ENCODE measurements at places on chromosomes 5 and 9.

DNA sequence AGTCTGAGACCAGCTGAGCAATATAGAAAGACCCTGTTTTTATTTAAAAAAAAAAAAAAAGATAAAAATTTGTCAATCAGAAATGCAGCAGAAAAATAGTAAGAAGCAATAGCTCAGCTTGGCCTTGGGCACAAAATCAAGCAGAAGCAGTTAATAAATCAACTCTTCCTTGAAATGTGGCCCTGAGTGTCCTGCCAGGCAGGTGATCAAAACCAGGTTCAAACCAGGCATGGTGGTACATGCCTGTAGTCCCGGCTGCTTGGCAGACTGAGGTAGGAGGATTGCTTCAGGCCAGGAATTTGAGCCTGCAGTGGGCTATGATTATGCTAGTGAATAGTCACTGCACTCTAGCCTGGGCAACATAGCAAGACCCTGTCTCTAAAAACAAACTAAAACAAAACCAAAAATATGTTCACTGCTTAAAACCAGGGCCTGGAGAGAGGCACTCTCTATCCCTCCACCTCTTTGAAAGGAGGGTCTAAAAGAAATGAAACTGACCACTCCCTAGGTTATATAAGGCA, 27.9 kb upstream of the KLF9 start:
- DNase-seq = no peak

GRCh38 chr5:154311362-154311761, 120.8 kb downstream of the GALNT10 start:
- DNase-seq = no peak

- peak; percentile 91 for DNase-seq
Observed at GRCh38 chr5:159106569-159107282, 7.0 kb upstream of the EBF1 start.

DNA sequence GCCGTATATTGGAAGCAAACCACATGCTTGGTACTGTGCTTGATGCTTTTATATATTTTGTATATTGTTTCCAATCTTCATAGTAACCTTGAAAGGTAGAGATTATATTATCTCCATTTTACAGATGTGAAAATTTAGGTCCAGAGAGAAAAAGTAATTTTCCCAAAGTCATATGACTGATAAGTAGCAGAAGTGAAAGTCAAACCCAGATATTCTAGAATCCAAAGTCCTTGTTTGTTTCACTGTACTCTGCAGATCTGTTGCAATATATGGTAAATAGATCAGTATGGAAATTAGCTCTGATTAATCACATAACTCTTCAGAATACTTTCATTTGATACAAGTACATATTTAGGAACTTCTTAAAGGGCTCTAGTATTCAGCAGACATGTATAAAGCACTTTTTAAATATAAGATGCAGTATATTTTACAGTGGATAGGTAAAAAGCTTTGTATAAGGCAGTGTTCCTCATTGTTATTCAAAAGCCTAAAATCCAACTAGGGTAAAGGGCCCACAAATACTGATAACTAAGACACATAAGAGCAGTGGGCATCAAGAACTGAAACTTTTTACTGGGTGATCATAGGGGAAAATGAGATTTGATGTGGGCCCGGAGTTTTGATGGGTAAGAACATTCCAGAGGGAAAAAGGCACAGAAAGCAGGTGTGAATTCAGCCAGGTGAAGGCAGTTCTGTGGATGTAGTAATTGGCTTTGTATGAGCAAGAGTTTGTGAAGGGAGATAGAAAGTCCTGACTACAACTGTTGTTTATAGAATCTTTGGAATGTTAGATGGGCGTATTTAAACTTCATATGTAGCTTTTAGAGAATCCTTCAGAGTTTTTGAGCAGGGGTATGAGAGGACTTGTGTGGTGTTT, 25.0 kb downstream of the NDFIP1 start:
- no peak for DNase-seq

- DNase-seq = peak; percentile 75
Observed at GRCh38 chr5:60350794-60351193, 349.2 kb downstream of the DEPDC1B start.

DNA sequence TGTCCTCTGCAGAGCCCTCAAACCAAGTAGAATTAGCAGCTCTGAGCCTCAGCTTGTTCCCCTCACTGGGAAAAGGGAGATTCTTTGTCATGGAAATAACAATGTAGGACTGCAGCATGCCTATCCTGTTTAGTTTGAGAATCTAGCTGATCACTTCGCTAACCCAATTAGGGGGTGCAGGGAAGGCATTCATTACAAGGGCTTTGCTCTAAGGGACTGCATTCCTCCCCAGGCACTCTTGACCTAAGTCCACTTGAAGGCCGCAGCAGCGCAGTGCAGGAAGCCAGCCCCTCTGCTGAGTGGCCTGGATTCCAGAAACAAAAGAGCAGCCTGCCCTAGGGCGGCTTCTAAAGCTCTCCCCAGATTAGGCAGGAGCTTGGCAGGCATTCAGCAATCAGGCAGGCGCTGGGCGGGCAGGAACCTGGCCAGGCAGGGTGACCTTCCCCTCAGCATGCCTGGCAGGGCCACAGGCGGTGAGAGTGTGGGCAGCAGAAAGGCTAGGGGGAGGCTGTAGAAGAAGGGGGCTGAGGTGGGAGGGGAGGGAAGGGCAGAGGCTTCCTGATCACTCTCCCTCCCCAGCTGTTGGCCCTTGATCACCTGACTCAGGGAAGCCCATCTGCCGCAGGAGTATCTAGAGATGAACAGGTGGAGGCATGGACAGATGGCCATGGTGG, 24.8 kb downstream of the CCNJL start:
- peak; percentile 78 for DNase-seq

DNA sequence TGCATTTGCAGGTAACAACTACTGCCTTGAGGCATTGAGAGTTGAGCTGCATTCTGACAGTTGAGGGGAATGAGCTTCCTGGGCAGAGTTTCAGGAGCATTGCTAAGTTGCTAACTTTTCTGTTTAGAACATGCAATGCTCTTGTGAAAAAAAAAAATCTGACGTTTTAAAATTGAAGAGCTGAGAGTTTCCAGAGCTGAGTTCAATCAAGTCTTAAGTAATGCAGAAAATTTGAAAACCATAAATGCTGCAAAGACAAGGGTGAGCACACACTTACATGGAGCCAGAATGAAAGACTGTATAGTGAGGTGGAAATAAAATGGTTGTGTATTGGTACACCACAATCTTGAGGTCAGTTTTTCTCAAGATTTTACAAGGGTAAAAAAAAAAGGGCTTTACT, 166.0 kb downstream of the GABRB2 start:
- DNase-seq = no peak

DNA sequence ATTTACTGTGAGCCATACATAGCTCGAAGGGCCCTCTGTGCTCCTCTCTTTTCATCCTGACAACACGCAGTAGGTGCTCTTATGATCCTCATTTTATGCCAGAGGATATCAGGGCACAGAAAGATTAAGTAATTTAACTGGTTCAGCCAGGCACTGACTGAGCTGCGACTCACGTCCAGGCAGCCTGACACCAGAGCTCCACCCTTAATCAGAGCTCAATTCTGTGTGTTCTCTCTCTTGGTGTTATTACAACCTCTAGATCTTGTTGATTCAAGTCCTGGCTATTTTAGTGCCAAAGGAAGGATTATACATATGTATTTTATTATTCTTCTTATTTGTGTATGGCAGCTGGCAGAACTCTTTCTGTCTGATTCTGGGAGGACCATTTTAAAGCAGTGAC, 59.7 kb downstream of the OSMR start:
- DNase-seq = no peak

DNA sequence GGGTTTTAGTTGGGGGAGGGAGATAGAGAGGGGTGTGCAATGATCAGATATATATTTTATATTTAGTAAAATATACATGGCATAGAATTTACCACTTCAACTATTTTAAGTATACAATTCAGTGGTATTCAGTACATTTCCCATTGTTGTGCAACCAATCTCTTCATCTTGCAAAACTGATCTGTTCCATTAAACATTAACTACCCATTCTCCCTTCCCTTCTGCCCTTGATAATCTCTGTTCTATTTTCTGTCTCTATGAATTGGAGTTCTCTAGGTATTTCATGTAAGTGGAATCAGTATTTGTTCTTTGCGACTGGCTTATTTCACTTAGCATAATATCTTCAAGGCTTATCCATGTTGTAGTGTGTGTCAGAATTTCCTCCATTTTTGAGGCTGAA, 38.6 kb downstream of the TGFBI start:
- DNase-seq = no peak

- no peak for DNase-seq
Observed at GRCh38 chr5:7589800-7590199, 193.9 kb downstream of the ADCY2 start.

DNA sequence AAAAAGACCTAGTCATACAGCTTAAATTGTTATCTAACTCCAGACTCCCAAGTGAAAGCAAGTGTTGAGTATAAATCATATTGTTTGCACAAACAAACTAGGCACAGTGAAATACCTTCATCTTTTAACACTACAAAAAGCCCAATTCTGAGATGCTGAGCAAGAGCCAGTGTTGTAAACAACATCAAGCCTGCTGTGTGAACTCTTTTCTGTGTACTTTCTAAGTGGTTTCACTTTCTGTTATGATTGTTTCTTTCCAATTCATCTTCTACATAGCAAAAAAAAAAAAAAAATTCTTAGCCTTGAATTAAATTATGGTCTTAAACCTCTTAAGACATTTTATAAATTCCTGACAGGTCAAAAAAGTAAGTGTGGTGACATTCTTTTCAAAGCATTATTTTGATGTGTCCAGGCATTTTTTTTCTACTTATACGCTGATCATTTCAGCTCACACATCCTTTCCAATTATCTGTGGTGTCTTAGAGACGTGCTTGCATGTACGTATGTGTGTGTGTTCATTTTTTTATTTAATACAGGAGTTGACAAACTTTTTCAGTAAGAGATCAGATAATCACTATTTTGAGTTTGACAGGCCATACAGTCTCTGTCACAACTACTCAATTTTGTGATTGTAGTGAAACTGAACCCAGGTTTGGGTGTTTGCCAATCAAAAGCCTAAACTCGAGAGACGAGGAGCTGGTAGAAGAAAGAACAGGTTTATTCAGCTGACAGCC, 556.1 kb downstream of the CDH9 start:
- DNase-seq = no peak

GRCh38 chr5:148401604-148402003, 17.8 kb downstream of the FBXO38 start:
- DNase-seq = no peak

DNA sequence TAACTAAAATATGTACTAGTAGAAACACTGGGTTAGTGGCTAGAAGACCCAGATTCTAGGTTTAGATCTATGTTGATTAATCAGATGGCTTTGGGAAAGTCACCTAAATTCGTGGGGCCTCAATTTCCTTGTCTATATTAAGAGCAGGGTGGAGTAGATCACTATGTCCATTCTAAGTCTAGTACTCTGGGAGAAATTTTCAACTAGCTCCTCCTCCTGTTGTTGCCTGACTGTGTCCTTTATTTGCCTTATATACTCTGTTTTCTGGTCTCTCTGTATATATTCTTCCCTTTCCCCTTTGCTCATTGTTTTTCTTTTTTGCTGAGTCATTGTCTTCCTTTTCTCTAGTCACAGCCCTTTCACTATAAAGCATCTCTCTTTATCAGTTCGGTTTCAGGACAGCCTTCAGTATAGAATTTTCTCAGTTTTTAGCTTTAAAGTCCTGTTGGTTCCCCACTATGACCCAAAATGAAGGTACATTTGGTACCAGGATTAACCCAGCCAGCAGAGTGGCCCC, 44.5 kb upstream of the CDH6 start:
- DNase-seq = no peak

GRCh38 chr5:166991601-166992000, 1299.8 kb upstream of the WWC1 start:
- DNase-seq = no peak

- DNase-seq = no peak
Observed at GRCh38 chr5:116579144-116579543, 4.5 kb upstream of the SEMA6A start.

DNA sequence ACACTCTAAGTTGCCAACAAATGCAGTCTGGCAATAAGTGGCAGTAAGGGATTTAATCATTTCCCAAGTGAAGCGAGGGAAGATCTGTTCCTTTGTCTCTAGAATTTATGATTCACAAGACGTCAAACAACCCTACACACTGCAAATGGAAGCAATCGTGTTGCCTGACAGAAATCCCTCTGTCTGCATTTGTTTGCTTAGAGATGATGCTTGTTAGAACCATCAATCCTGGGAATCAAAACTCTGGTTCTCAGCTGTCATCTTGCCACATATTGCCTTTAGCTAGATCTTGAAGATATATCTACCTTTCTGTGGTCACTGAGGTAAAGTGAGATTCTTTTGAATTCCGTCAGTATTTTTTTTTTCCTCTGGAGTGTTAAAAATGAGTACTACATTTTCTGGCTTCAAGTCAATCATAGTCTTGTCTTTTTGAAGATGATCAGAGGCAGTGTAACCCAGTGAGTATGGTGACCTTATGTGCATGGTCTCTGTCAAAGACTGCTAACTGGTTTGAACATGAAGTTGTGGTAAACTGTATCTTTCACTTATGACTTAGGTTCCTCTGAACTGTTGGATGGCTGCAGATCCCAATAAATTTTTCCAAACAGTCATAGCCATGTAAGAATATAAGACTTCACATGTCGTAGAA, 106.4 kb upstream of the STARD4 start:
- DNase-seq = no peak

GRCh38 chr5:79007872-79008271, 22.8 kb upstream of the ARSB start:
- no peak for DNase-seq

DNA sequence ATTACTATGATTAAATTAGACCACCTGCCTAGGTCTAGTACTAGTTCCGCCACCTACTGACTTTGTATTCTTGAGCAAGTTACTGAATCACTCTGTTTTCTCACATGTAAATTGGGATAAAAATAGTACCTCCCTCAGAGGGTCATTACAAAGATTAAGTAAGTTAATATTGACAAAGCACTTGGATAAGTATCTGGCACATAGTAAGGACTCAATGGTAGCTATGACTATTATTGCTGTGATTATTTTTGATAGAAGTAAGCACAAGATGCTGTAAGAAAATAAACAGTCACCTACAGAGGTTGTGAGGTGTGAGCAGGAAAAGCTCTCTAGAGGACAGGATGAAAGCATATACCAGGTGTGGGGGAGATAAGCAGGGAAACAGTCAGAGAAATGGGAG, 173.1 kb upstream of the PAPPA start:
- no peak for DNase-seq

DNA sequence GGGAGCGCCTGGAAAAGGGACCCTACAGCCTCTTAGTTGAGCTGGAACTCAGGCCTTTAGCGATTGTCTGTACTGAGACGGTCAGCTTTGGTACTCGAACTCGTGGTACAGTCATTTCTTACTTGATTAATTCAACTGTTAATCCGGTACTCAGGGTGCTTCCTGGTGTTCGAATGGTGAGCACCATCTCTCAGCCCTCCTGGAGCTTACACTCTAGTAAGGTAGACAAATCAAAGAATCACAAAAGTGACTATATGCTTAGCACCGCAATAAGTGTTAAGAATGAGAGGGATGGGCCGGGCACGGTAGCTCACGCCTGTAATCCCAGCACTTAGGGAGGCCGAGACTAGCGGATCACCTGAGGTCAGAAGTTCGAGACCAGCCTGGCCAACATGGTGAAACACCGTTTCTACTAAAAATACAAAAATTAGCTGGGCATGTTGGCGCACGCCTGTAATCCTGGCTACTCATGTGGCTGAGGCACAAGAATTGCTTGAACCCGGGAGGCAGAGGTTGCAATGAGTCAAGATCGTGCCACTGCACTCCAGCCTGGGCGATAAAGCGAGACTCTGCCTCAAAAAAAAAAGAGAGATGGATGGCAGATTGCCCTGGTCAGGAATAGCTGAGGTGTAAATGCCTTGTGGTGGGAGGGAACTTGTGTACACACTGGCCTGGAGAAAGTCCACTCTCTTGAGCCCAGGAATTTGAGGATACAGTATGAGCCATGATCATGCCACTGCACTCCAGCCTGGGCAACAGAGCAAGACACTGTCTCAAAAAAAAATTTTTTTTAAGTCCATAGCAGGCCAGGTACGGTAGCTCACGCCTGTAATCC, 981 bp downstream of the TCOF1 start:
- DNase-seq = no peak

All from stomach (tissue), 19 donors.